ENCODE measurements at places on chromosomes 1 and 21.
A peak's percentile ranks its signal among the peaks of the same experiment; 100 is the strongest.

DNA sequence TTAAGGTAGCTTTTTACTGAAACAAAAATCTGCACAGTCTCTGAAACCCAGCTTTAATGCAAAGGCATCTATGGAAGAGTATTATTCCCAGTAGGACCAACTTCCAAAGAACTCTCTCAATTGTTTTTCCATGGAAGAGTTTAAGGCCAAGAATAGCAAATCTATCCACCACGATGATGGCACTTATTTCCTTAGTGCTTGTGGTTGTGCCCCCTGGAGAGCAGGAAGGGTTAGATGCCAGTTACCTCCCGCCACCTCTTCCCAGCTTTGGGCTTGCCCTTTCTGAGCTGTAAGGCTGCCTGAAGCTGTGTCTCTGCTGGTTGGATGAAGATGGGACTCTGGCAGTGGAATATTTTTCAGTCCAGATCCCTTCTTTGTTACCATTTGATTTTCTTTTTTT is 4.8 kb upstream of the ATP1A1 start:
- no peak for DNase-seq

- DNase-seq: peak; percentile 31
These were observed 5.1 kb downstream of the TNFRSF8 start for GRCh38 chr1:12067900-12068821.

GRCh38 chr1:93722081-93723031 is 40.7 kb upstream of the BCAR3 start:
- no peak for DNase-seq

- DNase-seq: no peak
These were observed 8.2 kb upstream of the CAP1 start for GRCh38 chr1:40032240-40032891.

GRCh38 chr1:205939690-205940330 is 3.4 kb downstream of the SLC26A9 start:
- DNase-seq: no peak

- no peak for DNase-seq
These were observed 2.4 kb upstream of the B4GALT3 start for GRCh38 chr1:161179698-161180097.

GRCh38 chr1:6831366-6831765 is 46.1 kb downstream of the CAMTA1 start:
- no peak for DNase-seq

GRCh38 chr1:100249155-100249536 is 488 bp downstream of the DBT start:
- no peak for DNase-seq

GRCh38 chr1:4447778-4448420 is 206.5 kb upstream of the AJAP1 start:
- no peak for DNase-seq

DNA sequence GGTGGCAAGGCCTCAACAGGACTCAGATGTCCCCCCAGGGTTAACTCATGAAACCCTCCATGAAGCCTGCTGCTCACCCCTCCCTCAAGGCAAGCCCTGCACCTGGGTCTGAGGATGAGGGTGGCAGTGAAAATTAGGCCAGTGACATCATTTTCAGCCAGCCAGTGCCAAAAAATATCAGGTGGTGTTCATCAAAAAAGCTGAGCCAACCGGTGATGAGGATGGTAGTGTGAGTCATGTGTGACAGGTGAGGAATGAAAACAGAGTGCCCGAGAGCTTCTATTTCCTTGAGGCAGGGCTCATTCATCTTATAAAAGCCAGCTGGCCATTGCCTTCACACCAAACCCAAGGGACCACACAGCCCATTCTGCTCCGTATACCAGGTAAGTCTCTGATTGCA is at the start of gene SPRR1A:
Gene SPRR1A (plus strand): TSS at position 339 of the 400 bp plus-strand sequence. CDS start 1,150 bp downstream, outside the sequence.
- no peak for DNase-seq

DNA sequence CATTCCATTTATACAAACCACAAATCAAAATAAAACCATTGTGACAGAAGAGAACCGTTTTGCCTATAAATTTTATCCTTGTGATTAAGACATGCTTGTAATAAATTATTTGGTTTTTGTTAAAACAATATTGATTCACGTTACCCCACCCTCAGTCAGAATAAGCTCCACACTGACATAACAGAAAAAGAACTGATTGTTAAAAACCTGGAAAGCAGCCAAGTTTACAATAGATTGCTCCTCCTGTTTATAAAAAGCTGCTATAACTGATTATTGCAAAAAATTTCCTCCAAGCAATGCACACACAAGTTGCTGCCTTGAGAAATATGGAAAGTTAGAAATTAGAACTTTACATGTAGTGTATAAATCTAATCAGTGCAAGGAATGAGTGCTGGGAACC is 263.5 kb downstream of the SETD4 start:
- no peak for DNase-seq

- no peak for DNase-seq
These were observed 1030.9 kb downstream of the AMY1C start for GRCh38 chr1:104780470-104781078.

DNA sequence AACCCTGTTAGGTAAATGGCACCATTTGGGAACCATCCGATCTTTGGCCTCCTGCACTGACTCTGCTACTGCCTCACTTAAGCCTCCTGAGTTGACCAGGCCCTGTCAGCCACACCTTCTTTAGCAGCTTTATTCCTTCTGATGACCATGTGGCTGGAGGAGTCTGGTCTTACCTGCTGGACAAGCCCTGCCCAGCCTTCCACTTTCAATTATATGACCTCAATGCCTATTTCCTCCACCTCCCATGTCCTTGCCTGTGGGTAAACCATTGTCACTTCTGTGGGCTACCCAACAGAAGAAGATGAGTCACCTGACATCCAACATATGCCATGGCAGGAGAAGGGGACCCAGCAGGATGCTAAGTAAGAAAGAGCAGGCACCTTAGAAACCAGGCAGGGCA is 393.8 kb downstream of the NTNG1 start:
- no peak for DNase-seq

DNA sequence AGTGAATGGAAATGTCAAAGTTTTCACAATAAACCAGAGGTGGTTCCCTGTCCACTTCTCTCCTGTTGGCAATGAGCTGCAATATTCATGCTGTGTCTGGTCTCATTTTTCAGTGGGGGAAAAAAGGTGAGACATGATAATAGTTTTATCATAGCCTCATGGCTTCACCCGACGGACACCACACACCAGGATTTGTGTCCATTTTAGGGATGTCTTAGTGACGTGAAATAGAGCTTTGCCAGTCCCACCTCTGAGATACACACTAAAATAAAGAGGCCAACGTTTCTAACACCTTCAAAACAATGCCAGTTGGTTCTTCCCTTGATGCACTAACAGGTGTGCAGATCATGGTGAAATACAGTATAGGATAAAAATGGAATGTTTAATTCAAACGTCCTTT is 91.5 kb upstream of the TLR5 start:
- DNase-seq: no peak

DNA sequence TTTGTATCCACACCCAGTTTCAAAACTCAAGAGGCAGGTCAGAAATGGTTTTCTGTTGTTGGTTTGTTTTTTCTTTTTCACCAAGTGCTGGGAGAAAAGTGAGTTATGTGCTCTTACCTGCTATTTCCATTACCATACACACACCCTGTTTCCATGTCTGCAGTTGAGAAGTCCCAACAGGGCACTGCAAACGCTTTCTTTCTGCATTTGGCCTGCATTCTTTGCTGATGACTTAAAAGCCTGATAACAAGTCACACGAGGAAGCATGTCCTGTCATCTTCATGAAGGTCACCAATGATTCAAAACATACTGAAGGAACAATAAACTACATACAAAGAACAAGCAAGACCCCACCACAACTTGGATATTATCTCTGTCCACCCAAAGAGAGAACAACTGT is 24.8 kb upstream of the KCNE1 start:
- no peak for DNase-seq

DNA sequence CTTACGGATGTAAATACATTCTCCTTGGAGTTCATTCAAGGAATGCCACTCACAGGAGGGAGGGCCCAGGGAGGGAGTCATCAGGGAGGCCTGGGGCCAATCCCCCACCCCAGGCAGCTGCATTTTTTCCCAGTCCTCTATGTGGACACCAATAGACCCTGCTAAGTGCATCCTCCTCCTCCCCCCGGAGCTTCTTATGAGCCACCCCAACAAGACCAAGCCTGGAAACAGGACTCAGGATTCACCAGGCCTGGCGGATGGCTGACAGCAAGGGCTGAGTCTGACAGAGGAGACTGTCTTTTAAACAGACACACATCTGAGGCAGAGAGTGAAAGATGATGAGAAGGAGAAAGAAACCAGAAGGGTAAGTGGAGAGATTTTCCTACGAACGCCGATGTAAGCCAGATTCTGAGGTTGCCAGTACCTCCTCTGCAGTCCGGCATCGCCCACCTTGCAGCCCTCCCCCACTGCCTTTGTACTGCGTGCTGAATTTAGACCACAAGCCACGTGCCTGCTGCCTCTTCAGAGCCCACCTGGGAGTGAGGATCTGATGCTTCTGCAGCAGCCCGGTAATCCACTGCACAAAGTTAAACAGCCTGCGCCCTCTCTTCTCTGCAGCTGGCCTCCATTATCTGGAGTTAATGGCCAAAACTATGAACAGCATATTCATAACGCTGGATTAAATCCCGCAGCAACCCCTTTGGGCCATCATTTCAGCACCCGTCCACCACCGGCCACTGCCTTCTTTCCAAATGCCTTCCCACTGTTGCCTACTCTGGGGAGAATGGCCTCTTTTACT is 17.6 kb upstream of the SFPQ start:
- DNase-seq: no peak

DNA sequence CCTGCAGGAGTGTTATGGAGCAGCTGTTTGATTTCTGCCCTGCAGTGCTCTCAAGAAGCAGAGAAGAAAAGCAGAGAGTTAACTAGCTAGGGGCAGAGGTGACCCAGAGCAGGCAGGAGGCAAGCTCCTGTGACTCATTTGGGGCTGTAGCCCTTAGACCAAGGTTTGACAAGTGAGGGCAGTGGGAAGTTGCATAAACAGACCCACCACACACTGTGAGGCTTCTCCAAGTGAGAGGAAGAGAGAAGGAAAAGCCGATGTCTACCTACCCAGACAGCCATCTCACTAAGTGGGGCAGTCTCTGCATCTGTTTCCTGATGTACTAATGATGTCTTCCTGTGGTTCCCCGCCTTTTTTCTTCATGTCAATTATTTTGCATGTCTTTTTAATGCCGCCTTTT is 159.9 kb upstream of the NR5A2 start:
- no peak for DNase-seq

DNA sequence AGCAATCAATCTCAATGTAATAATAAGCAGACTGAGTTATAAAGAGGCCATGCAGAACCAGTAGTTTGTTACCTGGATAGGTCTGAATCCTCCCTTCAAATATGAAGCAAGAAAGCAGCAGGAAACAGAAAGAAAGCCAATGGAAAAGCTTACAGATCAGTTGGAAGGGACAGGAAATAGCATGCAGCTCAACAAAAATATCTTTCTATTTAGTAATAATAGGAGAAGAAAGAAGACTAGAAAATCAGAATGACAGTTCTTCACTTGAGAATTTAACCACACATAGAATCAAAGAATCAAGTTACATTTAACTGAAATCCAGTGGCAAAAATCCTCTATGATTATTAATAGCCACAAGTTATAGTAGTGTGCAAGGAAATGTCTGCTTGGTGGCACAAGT is 194.4 kb downstream of the EIF4G3 start:
- no peak for DNase-seq

DNA sequence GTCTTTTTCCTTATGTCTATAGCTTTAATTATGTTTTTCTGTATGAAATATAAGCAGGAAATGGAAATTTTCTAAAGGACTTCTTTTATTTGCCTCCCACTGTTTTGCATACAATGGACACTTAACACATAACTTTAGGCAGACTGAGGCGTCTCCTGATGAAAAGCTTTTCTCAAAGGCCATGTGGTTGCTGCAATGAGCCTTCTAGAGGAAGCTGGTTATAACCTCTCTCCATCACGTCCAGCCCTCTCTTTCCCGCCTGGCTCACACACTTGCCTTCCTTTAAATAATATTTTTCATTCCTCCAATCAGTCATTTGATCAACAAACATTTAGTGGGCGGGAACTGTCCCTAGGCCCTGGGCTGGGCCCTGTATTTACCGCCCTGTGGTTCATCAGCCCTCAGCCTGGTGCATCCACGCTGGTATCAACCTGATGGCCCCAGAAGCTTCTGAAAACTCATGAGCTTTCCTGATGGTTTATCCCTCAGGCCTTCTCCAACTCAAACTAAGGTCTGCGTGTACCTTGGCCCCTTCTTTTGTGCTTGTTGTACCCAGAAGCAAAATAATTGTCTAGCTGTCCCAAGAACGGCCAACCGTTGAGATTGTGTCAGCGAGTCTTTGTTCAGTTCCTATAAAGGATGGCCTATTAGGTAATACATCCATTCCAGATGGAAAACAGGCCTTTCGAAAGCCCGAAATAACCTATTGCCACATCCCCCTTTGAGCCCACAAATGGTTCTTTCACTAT is 75.3 kb upstream of the LYST start:
- no peak for DNase-seq

GRCh38 chr1:154459080-154459479 is 42.9 kb upstream of the TDRD10 start:
- no peak for DNase-seq

- DNase-seq: no peak
These were observed 139.8 kb downstream of the RYR2 start for GRCh38 chr1:237181743-237182317.

DNA sequence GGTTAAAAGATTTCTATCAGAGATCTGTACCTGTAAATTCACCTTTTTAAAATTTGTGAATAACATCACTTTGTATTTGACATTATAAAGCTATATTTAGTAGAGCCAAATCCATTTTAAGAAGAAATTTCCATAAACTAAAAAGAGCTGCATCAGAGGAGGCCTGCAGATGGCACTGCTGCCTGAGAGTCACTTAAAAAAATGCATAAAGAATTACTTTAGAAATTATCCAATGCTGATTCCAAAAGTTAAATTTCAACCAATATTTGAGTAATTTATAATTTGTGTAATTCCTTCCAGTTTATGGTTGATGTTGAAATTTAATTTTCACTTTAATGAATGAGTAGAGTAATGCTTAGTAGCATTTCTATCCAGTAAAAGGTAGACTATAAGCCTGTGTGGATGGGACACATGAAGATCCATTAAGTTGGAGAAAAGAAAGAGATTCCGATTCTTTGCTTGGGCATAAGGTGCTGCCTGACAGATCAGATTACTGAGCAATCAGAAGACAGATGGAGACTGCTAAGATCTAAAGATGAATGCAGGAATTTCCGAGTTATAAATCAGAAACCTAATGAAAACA is 20.7 kb upstream of the RPE65 start:
- no peak for DNase-seq

GRCh38 chr1:204723131-204723787 is 37.7 kb upstream of the LRRN2 start:
- no peak for DNase-seq

DNA sequence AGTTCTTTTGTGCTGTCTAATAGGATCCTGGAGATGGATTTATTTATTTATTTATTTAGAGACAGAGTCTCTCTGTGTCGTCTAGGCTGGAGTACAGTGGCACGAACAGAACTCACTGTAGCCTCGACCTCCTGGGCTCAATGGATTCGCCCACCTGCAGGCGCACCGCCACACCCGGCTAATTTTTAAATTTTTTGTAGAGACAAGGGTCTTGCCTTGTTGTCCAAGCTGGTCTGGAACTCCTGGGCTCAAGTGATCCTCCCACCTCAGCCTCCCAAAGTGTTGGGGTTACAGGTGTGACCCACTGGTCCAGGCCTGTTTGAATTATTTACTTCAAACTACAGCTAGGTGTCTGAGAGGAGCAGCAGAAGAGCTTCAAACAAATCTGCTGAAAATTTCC is 9.6 kb upstream of the SPEN start:
- DNase-seq: no peak

GRCh38 chr21:18722193-18722592 is 318.6 kb upstream of the TMPRSS15 start:
- no peak for DNase-seq

Measured in kidney epithelial cell (primary cell).